Stimulated activated CD4-positive, alpha-beta T cell treated with anti-CD3 and anti-CD28 coated beads, Interleukin-2, amount 100 ng/mL, for 24 hours (primary cell): ENCODE measurements at places on chromosomes 3 and 15.

DNA sequence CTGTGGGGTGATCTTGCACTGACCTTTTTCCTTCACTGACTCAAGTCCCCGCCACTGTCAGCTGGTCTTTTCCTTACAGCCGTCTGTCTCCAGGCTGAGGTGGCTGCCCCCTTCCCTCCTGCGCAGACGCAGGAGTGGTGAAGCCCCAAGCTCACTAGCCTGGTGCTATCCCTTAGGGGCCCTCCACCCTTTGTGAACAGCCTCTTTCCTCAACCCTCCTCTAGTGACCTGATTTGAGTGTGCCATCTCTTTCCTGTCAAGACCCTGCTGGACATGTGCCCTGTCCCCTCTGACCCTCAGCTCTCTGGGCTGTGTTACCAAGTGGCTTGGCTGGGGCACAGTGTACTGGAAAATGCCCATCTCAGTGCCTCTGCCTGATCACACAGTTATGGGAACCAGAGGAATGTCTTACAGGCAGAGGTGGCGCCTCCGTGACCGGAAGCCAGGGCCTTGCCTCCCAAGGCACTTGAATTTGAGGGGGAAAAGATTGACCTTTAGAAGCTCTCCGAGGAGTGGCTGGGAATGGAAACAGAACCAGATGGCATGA, 8.7 kb downstream of the KBTBD13 start:
- no peak for DNase-seq

DNA sequence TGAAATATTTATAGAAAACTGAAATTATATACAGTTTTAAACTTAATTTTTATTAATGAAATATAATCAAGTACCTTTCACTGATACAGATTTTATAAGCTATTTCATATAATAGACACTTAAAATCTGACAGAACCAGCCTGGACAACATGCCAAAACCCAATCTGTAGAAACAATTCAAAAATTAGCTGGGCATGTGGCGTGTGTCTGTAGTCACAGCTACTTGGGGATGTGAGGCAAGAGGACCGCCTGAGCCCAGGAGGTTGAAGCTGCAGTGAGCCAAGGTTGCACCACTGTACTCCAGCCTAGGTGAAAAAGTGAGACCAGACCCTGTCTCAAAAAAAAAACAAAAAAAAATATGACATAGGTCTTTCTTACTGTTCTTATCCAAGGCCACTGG, 238.3 kb upstream of the MANF start:
- no peak for DNase-seq

DNA sequence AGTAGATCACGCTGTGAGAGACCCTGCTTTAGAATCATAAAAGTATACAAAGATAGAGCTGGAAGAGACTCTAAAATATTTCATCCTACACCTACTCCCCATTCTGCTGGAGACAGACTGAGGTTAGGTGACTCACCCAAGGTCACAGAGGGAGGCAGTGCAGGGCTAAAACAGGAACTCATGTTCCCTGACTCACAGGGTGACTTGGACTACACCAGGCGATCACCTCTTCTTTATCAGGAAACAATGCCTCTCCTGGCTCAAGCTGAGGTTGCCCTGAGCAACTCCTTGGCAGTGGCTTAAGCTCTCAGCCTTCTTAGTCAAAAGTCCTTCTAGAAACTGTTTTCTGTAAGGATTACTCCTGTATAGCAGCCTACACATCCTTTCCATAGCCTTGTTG, 26.4 kb upstream of the TNFAIP8L3 start:
- no peak for DNase-seq

DNA sequence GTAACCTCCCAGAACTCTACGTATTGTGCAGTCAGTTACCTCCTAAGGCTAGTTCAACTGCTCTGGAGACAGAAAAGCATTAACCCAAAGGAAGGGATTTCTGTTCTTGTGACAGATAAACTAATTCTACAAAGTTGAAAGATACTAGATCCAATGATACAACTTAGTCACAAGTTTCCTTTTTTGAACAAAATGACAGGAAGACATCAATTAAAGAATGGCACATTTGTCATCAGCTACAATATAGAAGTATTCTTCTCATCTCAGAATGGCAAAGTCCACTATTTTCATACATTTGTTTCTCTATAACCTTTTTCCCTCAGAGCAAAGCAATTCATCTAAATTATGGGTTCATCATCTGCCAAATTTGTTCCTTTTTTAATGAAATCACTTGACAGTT, 43.7 kb downstream of the ISL2 start:
- no peak for DNase-seq

DNA sequence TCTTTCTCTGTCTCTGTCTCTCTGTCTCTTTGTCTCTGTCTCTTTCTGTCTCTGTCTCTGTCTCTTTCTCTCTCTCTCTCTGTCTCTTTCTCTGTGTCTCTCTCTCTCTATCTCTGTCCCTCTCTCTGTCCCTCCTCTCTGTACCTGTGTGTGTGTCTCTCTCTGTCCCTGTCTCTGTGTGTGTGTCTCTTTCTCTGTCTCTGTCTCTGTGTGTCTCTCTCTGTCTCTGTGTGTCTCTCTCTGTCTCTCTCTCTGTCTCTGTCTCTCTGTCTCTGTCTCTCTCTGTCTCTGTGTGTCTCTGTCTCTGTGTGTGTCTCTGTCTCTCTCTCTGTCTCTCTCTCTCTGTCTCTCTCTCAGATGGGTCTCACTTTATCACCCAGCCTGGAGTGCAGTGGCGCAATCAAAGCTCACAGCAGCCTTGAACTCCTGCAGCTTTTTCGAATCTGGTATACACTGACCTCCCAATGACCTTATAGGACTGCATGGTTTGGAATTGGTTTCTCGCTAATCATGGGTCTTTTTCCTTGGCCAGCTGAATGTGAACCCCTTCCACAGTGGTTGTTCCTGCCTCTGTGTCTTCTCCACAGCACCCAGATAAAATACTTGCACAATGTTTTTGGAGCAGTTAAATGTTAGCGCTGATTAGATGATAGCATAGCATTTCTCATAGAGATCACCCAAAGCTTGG, 102.6 kb upstream of the KLHL25 start:
- no peak for DNase-seq

DNA sequence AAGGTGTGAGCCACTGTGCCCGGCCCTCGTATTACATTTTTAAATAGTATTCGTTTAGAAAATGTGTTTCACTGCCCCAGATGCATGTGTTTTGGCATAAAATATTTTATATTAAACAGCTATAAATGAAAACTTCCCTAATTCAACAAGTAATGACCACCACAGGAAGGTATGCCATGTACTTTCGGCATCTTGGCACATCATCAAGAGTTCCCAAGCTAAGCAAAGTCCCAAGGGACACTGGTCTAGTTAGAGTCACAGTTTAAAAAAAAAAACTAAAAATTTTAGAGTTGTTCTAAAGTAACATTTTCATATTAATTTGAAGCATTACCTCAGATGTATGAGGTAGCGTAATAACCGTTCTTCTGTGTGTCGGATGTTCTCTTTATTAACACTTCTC, 15.6 kb upstream of the ARPP19 start:
- DNase-seq = no peak

GRCh38 chr3:132352556-132353143, 35.4 kb downstream of the ACP3 start:
- peak; percentile 73 for DNase-seq

DNA sequence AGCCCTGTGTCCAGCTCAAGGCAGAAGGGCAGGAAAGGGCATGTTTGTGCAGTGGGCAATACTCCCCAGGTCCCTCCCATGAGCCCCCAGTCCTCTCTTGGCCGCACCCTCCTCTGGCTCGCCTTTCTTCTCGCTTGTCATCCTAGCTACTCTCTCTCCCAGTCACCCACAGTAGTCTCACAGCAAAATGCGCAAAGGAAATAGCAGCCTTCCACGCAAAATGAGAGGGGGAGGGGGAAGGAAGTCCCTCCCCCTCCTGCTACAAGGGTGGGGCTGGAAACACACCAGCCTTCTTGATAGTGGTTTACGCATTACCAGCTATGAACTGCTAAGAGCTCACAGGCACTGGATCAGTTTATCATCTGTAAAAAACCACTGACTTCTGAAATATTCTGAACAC, 83.8 kb downstream of the GADL1 start:
- DNase-seq = no peak

DNA sequence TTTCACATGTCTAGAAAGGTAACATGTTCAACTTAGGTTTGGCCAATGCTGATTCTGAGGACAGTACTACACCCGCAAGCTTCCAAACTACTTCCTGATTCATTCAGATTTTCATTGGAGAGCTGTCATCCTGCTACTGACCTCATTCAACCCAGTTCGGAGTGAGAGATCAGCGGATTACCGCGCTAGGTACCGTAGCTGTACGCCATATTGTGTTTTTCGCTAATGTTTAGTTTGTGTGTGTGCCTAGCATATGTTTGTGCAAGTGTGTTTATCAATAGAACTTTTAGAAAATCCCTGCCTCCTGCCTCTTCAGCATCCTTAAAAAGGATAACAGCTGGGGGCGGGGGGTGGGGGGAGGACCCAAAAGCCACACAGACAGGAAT, 1.1 kb downstream of the ZBTB20 start:
- peak; percentile 43 for DNase-seq
